AG09309 (cell line): ENCODE measurements at places on chromosomes 3 and 15.

DNA sequence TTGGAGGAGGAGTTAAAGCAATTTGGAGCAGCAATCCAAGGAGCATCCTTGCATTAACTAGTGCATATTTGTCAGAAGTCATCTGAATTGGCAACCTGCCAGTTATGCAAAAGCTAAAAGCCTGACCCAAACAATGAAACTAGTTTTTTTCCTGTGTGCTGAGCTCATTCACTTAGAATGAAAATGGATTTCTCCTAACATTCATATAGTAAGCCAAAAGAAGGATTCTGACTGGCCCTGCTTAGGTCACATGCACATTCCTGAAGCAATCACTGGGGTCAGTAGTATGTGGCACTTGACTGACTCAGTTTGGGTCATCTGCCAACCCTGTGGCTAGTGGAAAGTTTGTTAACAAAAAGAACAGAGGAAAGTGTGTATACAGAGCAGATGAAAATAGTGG is 30.5 kb downstream of the OXSM start:
- peak; percentile 83 for DNase-seq

- no peak for DNase-seq
Observed at GRCh38 chr15:26848498-26848897, 18.4 kb upstream of the GABRA5 start.

GRCh38 chr15:34437687-34438086 is at the start of gene GOLGA8A:
GOLGA8A (minus strand) TSS chr15:34437808; CDS start chr15:34389691, 48,117 bp downstream.
- peak; percentile 17 for DNase-seq

GRCh38 chr3:153856932-153857331 is 264.3 kb upstream of the ARHGEF26 start:
- DNase-seq, result no peak

DNA sequence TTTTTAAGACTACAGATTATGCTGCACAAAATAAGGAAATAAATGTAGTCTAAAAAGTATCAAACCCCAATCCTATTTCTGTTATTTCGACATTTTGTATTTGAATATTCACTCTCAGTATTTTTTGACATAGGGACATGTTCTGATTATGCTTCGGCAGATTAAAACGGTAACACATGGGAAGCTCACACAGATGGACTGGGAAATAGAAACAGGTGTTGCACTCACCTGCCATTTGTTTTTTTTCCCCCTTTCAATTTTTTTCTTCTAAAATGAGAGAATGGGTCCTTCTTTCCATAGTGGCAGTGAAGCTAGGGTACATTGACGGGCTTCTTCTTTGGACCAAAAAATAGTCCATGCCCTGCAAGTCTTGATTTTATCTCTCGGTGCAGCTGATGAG is 163.1 kb downstream of the MYRIP start:
- DNase-seq, result no peak

DNA sequence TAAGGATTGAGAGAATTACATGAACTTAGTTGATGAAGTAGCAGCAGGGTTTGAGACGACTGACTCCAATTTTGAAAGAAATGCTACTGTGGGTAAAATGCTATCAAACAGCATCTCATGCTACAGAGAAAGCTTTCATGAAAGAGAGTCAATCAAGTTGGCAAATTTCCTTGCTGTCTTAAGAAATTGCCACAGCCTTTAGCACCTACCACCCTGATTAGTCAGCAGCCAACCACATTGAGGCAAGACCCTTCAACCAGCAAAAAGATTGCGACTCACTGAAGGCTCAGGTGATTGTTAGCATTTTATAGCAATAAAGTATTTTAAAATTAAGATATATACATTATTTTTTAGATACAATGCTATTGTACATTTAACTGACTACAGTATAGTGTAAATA is 80.9 kb downstream of the RAP2B start:
- DNase-seq, result no peak

- peak; percentile 65 for DNase-seq
Observed at GRCh38 chr3:151016478-151016795, 43.9 kb upstream of the CLRN1 start.

DNA sequence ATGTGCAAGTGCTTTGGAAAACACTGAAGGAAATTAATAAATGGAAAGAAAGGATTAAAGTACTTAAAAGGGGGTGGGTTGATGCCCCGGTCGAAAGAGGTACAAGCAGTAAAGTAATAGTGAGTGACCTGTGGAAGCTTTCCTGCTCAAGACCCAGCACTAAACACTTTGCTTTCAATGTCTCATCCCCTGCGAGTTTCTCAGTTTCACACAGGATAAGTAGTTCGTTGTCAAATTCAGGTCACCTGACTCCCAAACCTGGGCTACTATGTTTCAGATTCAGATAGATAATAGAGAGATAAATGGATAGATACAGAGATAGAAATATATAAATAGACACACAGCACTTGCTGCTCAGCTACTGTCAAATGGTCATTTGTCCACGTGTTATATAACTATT is 19.6 kb downstream of the STAC start:
- DNase-seq, result no peak

- no peak for DNase-seq
Observed at GRCh38 chr15:89646416-89647141, 8.7 kb downstream of the KIF7 start.

GRCh38 chr3:20401253-20401652 is 215.2 kb upstream of the SGO1 start:
- no peak for DNase-seq

- no peak for DNase-seq
Observed at GRCh38 chr3:107508331-107508730, 14.4 kb upstream of the BBX start.

GRCh38 chr15:39580485-39581241 is at the start of gene THBS1:
THBS1 (plus strand) TSS chr15:39581079; CDS start chr15:39581858, 779 bp downstream.
- peak; percentile 94 for DNase-seq

DNA sequence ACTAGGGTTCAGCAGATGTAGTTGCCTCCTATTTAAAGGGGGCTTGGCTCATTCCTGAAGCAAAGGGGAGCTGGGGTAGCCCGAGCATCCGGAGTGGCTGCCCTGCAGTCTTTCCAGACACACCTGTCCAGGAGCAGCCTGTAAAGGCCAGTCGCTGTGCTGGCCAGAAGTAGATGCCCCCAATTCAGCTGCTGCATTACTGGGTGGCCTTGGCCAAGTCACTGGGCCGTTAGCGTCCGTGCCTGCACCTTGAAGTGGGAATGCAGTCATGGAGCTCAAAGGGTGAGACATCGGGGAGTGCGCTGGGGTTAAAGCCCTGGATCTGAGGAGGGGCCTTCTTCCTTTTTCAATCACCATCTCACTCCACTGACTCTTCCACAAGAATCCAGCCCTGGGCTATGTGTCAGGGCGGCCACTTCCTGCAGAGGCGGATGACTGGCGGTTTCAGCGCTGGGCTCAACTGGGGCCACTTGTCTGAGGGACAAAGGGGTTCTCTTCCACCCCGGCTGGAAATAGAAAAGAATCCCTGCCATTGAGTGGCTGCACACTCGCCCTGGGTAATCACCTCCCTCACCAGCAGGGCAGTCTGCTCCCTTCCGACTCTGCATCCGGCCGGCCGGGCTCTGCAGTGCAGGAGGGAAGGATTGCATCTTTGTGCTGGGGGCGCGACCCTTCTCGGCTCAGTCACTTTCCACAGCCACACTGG is 11.8 kb downstream of the ALDH1A3 start:
- DNase-seq, result no peak

DNA sequence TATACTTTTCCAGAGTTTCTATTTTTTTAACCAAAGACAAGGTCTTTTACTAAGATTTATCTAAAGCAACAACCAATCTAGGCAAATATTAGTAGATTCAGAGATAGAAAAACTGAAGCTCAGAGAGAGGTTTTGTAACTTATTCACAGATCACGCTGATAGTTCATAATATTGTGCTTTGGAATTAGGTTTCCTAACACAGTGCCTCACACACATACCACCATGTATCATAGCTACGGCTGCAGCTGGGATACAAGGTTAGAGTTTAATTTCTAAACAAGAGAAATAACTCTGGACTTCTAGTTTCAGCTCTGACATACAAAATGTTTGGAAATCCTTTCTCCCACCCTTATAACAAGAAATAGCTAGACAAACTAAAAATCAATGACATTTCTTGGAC is 565.7 kb downstream of the PYDC2 start:
- no peak for DNase-seq

GRCh38 chr15:51971032-51971374 is 575 bp downstream of the LEO1 start:
- no peak for DNase-seq

DNA sequence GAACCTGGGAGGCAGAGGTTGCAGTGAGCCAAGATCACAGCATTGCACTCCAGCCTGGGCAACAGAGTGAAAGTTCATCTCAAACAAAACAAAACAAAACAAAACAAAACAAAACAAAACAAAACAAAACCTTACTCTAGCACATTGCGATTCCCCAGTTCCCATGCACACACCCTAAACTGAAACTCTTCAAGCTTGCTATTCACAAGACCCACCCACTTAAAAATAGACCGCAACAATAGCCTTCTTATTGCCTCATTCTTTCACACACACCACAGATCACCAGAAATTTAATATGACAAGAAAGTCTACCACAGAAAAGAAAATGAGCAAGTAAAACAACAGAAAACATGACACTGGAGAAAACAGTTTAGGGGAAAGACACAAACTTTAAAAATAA is 598.4 kb downstream of the FHIT start:
- no peak for DNase-seq

- DNase-seq, result peak; percentile 83
Observed at GRCh38 chr15:82129761-82130160, 83.9 kb upstream of the MEX3B start.

DNA sequence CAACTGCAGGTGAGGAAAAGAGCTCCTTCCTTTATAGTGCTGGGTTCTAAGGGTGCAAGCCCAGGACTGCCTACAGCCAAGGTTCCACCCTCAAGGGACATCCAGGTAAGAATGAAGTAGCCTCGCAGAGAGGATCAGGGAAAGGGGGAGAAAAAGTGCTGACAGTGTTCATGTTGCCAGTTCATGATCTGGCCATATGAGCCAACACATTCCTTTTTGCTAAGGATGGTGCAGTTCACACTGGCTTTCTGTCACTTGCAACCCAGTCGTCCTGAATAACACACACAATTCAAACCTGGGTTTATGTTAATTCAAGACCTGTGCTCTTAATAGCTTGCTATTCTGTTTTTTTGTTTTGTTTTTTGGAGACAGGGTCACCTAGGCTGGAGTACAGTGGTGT is 9.0 kb downstream of the CLN6 start:
- no peak for DNase-seq

- no peak for DNase-seq
Observed at GRCh38 chr3:128033102-128033501, 19.1 kb upstream of the SEC61A1 start.

DNA sequence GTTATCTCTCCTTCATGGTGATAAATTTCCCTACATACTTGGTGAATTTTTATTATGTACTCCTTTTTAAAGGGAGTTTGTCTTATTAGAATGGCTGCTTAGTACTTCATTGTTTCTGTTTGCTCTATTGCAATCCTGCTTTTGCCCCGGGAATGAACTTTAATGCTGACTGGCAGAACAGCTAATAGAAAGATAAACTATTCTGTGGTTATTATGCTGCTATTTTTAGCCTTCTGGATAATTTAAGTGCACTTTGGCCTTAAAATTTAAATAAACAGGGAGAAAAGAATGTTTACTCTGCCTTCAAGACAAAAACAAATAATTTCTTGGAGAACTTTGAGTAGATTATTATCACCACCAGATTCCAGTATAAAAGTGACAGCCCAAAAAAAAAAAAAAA is 413.8 kb upstream of the CCDC54 start:
- DNase-seq, result peak; percentile 17

GRCh38 chr3:38382506-38383080 is 36.0 kb downstream of the XYLB start:
- no peak for DNase-seq

DNA sequence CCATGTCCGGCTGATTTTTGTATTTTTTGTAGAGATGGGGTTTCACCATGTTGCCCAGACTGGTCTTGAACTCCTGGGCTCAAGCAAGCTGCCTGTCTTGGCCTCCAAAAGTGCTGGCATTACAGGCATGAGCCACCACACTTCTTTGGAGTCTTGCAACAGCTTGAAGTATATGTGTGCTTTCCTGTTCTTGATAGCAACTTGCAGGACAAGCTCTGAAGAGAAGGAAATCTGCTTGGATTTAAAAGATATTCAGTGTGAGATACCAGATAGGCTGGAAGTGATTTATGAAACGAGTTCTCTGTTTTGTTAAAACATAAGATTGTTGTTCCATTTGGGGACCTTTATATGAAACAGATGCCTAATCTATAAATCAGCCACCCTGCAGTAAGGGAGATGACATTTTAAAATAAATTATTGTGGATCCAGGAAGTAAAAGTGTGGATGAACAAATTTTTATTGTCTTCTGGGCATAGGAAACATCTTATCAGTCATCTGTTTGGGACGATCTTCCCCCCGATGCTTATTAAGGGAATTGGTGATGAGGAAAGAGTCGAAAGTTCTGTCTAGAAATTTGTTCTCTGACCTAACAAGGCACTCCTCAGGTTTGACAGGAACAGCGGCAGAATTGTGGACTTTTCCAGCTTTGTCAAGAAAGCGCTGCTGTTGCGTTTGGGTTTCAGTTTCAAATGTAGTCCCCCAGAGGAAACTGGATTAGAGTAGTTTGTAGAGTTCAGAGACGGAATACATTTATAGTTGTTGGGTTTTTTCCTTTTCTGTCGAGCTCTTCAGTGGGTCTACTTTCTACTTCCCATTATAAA is 53.7 kb upstream of the MAGI1 start:
- DNase-seq, result peak; percentile 32

- DNase-seq, result no peak
Observed at GRCh38 chr3:126464997-126465396, 10.7 kb downstream of the ZXDC start.
